ENCODE measurements at places on chromosomes 4 and X.

GRCh38 chrX:153829799-153830639 lies at the start of gene PDZD4:
PDZD4 (minus strand) TSS chrX:153830544; CDS start chrX:153830298, 246 bp downstream.
- no peaks in the 10 kb centered on the region for H3K36me3 ChIP-seq
- H3K27ac ChIP-seq: no peak within 1 kb of the TSS
- no peaks in the 10 kb centered on the region for H3K4me1 ChIP-seq
- H3K27me3 ChIP-seq: no peaks in the 10 kb centered on the region
- DNase-seq: no peak
- H3K4me3 ChIP-seq: no peak within 1 kb of the TSS

GRCh38 chr4:139746431-139747171 lies 81.0 kb downstream of the MGST2 start:
- H3K27me3 ChIP-seq: no peaks in the 10 kb centered on the region
- H3K27ac ChIP-seq: no peak overlapping the region
- DNase-seq: no peak
- no peak overlapping the region for H3K4me3 ChIP-seq
- H3K36me3 ChIP-seq: no peaks in the 10 kb centered on the region

GRCh38 chr4:48603366-48604003 lies 113.4 kb downstream of the ZAR1 start:
- peaks cover 61% of the 10 kb centered on the region for H3K36me3 ChIP-seq
- no peaks in the 10 kb centered on the region for H3K27me3 ChIP-seq
- no peak overlapping the region for H3K27ac ChIP-seq
- no peaks in the 10 kb centered on the region for H3K4me1 ChIP-seq

DNA sequence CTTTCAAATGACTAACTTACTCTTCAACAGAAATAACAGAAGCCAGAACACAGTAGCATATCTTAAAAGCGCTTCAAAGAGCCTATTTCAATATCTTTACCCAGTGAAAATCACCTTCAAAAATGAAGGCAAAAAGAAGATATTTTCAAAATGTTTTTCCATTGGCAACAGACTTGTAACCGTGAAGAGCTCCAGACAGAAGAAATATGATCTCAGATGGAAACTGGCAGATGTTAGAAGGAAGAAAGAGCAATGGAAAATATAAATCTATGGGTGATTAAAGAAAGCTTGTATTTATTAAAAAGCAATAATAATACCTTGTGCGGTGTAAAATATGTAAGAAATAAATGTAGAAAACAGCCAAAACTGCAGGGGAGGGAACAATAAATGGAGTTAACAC lies 35.7 kb downstream of the PRKG2 start:
- no peak overlapping the region for H3K27ac ChIP-seq
- H3K4me3 ChIP-seq: no peak overlapping the region
- no peaks in the 10 kb centered on the region for H3K27me3 ChIP-seq
- no peaks in the 10 kb centered on the region for H3K36me3 ChIP-seq
- no peaks in the 10 kb centered on the region for H3K4me1 ChIP-seq

- peaks cover 19% of the 10 kb centered on the region for H3K4me1 ChIP-seq
- H3K4me3 ChIP-seq: no peak overlapping the region
- no peaks in the 10 kb centered on the region for H3K27me3 ChIP-seq
Measured at GRCh38 chrX:53084043-53084570, 1.9 kb downstream of the TSPYL2 start.

DNA sequence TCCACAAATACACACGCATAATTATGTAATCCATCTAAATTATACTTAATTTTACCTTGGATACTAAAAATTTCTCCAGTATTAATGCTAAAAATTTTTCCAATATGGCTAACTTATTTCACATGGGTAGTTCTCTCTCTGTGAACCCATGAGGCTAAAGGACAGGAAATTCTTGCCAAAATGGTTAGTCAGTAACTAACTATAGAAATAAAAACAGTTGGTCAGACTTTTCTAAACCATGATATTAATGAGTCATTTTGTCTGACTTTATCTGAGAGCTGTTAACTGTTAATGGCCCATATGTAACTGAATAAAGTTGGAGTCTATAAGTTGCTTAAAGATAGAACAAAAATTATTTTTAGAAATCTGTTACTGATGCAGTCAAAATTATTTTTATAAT lies 549.4 kb downstream of the TLL1 start:
- H3K4me3 ChIP-seq: no peak overlapping the region
- no peak for DNase-seq
- no peak overlapping the region for H3K27ac ChIP-seq
- H3K36me3 ChIP-seq: no peaks in the 10 kb centered on the region

DNA sequence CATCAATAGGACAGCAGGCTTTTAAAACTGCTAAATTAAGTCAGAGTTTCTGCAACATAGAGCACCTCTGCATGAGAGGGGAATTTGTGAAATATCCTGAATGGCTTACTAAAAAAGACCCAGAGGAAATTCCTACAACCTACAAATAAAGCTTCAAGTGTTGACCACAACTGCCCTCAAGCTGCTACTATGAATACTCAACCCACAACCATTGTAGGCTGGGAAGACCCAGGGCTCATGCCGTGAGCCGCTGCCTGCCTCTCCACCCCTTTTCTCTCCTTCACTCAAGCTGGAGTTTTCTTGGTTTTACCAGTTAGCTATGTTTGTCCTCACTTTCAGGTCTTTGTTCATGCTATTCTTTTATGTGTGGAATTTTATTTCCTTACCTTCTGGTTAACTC lies 151.6 kb downstream of the EMCN start:
- no peaks in the 10 kb centered on the region for H3K36me3 ChIP-seq

DNA sequence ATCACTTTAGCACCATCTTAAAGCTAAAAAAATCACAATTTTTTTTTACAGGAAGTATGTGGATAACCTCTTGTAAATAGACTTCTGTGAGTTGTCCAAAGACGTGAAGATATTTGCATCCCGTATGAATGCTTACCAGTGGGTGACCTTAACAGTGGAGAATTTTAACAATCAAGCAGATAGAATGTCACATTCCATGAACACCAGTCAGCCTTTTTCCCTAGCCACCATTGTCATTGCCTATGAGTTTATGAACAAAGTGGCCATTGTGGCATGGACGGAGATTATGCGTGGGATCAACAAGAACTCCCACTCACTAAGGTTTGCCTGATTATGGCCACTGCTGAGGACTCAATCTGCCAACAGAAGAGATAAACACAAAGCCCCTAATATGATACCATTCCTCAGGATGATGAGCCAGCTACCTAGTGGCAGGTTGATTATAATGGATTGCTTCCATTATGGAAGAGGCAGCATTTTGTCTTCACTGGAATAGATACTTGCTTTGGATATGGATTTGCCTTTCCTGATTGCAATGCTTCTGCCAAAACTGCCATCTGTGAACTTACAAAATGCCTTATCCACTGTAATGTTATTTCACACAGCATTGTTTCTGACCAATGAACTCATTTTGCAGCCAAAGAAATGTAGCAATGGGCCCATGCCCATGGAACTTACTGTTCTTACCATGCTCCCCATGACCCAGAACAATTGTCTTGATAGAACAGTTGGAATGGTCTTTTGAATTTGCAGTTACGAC lies 830.9 kb upstream of the NDST4 start:
- no peaks in the 10 kb centered on the region for H3K4me1 ChIP-seq
- DNase-seq: no peak
- H3K27me3 ChIP-seq: no peaks in the 10 kb centered on the region
- no peak overlapping the region for H3K4me3 ChIP-seq

DNA sequence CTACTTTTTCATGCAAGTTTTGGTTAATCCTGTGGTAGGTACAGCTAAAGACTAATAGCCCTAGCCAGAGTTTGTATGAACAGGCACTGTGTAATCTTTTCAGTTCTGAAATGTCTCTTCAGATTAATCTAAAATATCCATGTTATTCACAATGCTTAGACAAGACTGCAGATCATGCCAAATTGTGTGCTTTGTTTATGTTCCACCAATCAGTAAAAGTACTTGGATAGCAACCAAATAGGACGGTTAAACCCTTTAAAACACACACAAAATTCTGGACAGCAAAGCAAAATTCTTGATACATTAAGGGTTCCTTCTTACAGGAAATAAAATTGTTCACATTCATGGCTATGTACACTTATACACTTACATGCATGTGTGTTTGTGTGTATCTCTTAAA lies 139.1 kb downstream of the KLHL13 start:
- H3K4me1 ChIP-seq: no peaks in the 10 kb centered on the region
- no peaks in the 10 kb centered on the region for H3K27me3 ChIP-seq
- no peaks in the 10 kb centered on the region for H3K36me3 ChIP-seq
- DNase-seq: no peak
- H3K4me3 ChIP-seq: no peak overlapping the region

- no peaks in the 10 kb centered on the region for H3K27me3 ChIP-seq
- H3K36me3 ChIP-seq: peaks cover 25% of the 10 kb centered on the region
- H3K4me3 ChIP-seq: no peak overlapping the region
- no peak for DNase-seq
Measured at GRCh38 chrX:53080628-53081580, 1.3 kb upstream of the TSPYL2 start.

DNA sequence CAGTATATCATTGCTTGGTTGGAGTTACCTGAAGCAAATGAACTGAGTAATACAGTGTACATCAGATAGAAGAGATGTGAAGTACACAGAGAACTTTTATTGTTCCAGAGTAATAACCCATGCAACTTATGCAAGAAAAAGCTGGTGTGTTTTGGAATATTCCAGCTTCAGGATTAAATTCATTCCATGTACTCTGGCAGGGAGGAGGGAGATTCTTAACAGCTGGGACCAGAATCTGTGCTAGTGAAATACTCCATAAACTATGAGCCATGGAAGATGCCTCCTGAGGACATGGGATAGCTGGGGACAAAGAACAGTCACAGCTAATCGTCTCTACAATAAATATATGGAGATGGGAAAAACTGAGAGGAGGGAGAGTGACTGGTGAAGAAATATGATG lies 101.6 kb upstream of the OTUD4 start:
- DNase-seq: no peak
- H3K36me3 ChIP-seq: no peaks in the 10 kb centered on the region
- no peak overlapping the region for H3K27ac ChIP-seq
- H3K4me3 ChIP-seq: no peak overlapping the region
- H3K27me3 ChIP-seq: no peaks in the 10 kb centered on the region
- no peaks in the 10 kb centered on the region for H3K4me1 ChIP-seq

GRCh38 chrX:38112566-38112965 lies 106.2 kb downstream of the SYTL5 start:
- H3K27ac ChIP-seq: no peak overlapping the region
- no peak overlapping the region for H3K4me3 ChIP-seq
- no peak for DNase-seq
- H3K27me3 ChIP-seq: no peaks in the 10 kb centered on the region

DNA sequence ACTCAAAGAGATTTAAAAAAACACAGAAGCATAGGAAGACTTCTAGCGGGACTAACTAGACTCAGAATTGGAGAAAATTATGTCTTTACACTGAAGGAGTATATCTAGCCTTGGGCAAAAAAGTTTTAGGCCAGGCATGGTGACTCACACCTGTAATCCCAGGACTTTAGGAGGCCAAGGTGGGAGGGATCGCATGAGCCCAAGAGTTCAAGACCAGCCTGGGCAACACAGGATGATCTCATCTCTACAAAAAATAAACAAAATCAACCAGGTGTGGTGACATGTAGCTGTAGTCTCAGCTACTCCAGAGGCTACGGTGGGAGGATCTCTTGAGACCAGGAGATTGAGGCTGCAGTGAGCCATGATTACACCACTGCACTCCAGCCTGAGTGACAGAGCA lies 99.5 kb downstream of the NEUROG2 start:
- H3K36me3 ChIP-seq: peaks cover 26% of the 10 kb centered on the region
- no peak overlapping the region for H3K27ac ChIP-seq
- no peaks in the 10 kb centered on the region for H3K4me1 ChIP-seq
- no peaks in the 10 kb centered on the region for H3K27me3 ChIP-seq
- no peak overlapping the region for H3K4me3 ChIP-seq

DNA sequence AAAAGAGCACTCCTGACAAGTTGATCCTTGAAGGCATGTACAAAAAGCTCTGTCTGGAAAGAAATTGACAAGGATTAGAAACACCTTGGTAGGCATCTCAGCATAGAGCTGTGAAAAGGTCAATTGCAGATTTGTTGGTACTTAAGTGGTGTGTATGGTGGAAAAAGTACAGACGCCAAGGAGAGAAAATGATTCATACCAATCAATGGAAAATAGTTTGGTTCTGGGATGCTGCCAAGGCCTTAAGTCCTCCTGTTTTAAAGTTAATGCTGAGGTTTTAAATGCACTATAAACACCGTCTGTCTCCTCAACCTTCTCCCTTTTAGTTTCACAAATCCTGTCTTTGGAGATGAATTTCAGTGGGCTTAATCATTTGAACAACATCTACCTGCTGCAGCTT lies 524.1 kb downstream of the IL15 start:
- no peak for DNase-seq
- H3K36me3 ChIP-seq: peaks cover 28% of the 10 kb centered on the region
- H3K27me3 ChIP-seq: no peaks in the 10 kb centered on the region
- no peak overlapping the region for H3K4me3 ChIP-seq
- no peak overlapping the region for H3K27ac ChIP-seq

DNA sequence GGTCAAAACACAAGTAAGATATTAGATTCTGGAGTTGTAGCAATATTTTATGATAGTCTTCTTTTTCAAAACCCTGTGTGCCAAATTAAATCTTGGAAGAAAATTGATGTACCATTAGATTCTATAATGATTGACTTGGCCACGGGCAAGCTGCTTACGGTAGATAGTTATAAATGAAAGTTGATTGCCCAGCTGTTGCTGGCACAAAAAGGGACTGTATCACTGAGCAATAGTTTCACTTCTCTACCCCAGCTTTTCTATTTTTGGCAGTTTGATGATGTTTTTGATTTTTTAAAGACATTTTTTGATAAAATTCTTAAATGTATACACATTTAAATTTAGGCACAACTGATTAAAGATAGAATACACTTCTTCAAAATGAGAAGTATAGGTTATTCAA lies 333.3 kb downstream of the TRAM1L1 start:
- no peaks in the 10 kb centered on the region for H3K4me1 ChIP-seq
- DNase-seq: no peak
- H3K27ac ChIP-seq: no peak overlapping the region
- no peaks in the 10 kb centered on the region for H3K36me3 ChIP-seq

DNA sequence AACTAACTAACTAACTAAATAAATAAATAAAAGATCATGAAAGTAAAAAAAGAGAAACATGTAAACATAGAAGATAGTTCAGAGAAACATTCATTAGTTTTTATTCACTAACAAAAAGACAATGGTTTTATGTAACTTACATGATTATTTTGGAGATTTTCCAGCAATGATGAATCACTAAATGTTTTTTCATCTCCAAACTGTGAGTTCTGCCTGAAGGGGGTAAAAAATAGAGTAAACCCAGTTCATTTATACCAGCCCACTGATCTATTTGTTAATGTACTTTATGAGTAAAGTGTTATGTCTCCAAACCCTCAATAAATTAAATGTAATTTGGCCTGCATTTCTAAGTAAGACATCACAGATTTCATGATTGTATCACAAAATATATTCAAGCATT lies 101.1 kb downstream of the ATP8A1 start:
- no peak overlapping the region for H3K4me3 ChIP-seq
- H3K36me3 ChIP-seq: no peaks in the 10 kb centered on the region
- no peaks in the 10 kb centered on the region for H3K27me3 ChIP-seq

Measured in DND-41 (cell line).